ENCODE measurements at places on chromosomes 5 and 9. TPM values are rescaled to one million over a fixed set of nuclear protein-coding genes. Genes with fewer than 3 reads are reported as not detected.

CEMIP2 gene
- 151 TPM for total RNA-seq

DNA sequence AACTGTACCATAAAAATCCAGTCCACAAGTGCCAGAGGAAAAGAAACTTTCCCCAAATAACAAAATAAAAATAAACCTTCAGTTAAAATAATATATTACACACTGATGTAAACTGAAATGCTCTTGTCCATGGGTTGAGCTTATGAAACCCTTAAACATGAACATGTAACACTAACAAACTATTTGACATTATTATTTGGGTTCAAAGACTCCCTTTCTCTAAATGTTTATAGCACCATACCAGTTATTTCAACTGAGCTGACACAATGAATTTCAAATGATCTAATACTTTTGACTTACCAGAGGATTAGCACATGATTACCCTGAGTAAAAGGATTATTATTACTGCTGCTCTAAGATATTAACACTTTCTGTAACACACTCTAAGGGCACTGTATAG lies 251.1 kb downstream of the BNC2 start:
- DNase-seq = no peak

DNA sequence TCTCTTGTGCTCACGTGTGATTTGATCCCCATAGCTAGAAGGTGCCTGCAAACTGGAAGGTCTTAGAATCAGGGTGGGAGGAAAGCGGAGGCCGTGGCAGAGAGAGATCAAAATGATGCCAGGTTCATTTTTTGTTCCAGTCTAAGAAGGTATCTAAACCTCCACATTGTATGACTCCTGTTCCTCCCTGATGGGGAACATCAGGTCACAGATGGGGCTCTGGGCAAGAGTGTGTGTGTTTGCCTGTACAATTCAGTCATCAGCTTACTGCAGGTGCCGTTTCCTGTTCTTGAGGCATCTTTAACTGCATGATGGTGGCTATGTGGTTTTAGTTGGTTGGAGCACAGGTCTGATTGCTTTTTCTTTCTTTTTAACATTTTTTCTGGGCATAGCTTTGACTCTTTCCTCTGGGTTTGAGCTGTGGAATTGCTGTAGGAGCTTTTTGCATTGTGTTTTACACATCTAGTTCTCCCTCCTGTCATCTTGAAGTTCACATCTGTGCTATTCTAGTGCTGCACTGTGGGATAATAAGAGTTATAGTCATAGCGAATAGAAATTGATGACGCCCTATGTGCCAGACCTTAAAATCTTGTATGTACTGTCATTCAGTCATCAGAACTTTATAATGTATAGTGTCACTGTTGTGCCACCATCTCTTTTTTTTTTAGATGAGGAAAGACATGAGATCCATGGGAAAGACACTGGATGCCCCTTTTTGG lies 30.8 kb downstream of the ARHGAP26 start:
- no peak for DNase-seq

DNA sequence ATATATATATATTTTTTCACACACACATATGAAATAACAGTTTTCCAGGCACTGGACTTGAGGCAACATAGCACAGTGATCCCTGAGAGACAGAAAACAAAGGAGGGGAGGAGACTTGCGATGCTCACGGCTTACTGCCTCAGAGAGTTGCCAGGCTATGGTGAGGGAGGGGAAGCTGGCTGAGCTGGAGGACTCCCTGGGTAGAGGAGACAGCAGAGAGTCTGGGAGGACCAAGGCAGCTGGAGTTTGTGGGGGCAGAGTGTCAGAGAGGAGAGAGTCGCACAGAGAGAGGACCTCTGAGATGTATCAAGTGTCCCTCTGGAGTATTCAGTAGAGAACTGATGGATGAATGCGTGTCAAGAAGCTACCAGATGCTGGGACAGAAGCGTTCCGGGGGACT lies 23.1 kb upstream of the QSOX2 start:
- DNase-seq = no peak

DNA sequence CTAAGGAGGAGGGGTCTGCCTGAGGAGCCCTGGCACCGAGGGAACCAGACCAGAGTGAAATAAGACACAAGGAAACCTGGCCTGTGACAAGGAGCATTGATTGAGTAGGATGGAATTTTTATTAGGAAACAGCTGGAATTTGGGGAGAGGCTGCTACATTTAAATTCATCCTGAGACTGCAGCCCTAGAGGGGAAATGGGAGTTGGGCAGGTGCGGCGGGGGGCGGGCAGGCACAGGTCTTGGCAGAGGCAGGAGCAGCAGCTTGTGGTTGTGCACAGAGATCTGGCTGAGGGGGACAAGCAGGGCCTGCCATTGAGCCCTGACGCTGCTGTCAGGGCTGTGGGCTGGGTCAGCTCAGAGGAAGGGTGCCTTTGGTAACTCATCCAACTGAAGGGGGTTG lies 71.6 kb downstream of the PCDH1 start:
- DNase-seq = no peak

DNA sequence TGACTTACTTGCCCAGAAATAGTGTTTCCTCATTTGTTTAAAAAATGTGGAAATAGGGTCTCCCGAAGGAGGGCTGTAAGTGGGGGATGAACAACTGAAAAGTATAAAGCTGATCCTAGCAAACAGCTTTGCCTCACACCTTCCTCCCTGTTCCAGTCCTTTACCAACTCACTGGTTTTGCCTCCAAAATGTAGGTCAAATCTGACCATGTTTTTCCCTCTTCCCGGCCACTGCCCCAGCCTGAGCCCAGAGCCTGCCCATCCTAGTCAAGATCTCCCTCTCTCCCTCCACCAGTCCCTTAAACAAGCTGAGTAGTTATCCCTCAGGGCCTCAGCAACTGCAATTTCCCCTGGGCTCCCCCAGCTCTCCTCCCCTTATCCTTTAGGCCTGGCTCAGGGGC lies 82.4 kb upstream of the FBXW11 start:
- DNase-seq = no peak

- DNase-seq = no peak
These were observed 248.6 kb upstream of the KLF4 start for GRCh38 chr9:107737987-107738743.
